ENCODE measurements at places on chromosomes 5 and 9.

GRCh38 chr5:13248253-13248652 lies 696.2 kb downstream of the DNAH5 start:
- no peak for DNase-seq

GRCh38 chr9:26066237-26066636 lies 388.0 kb upstream of the TUSC1 start:
- no peak for DNase-seq

DNA sequence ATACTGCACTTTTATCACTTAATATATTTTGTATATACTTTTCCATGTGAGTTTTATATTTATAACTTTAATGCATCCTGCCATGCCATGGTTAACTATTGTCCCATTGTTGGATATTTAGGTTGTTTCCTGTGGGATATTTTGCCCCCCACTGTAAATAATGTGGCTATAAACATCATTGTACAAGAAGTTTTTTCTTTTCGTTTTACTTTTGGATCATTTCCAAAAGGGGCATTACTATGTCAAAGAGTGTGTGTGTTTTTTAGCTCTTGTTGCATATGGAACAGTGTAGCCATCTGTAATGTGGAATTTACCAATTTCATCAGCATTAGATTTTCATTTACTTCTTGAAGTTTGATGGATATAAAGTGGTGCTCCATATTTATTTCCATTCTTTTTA lies 13.3 kb downstream of the ITGA2 start:
- no peak for DNase-seq

DNA sequence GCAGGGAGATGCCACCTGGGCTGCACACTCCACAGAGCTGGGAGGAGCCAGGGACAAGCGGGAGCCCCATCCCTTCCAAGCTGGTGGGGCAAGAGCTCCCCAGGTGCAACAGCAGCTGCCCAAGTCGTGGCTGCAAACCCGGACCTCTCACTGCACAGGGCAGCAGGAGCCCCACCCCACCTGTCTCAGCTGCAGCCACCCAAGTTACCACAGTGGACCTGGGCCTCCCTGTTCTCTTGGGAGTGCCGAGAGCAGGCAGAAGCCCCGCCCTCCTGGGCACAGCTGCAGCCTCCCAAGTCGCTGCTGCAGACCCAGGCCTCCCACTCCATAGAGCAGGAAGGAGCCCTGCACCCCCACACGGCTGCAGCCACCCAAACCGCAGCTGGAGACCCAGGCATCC lies 374.1 kb upstream of the ACO1 start:
- DNase-seq = no peak

GRCh38 chr5:36079200-36079781 lies 12.6 kb upstream of the UGT3A2 start:
- peak; percentile 44 for DNase-seq
